ENCODE measurements at places on chromosomes 2 and 18.
A peak's percentile ranks its signal among the peaks of the same experiment; 100 is the strongest.

- DNase-seq: no peak
Observed at GRCh38 chr2:37575780-37576179, 95.7 kb downstream of the CDC42EP3 start.

- DNase-seq: no peak
Observed at GRCh38 chr2:101400506-101401325, 13.4 kb upstream of the CREG2 start.

DNA sequence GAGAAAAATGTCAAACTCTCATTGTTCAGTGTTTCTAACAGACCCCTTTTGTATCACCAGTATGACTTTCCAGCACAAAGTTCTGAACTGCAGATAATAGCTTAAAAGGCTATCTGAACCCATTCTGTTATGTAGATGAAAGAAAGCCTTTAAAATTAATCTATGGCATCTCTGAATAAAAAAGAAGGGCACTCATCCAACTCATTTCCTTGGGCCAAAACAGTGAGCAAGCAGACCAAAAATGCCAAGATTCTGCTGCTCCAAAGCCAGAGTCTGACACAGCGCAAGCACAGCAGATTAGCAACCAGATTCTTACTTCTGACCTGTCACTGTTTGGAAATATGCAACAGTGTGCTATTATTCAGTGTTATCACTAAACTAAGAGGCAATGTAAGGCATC, 22.6 kb upstream of the ITGA6 start:
- no peak for DNase-seq

DNA sequence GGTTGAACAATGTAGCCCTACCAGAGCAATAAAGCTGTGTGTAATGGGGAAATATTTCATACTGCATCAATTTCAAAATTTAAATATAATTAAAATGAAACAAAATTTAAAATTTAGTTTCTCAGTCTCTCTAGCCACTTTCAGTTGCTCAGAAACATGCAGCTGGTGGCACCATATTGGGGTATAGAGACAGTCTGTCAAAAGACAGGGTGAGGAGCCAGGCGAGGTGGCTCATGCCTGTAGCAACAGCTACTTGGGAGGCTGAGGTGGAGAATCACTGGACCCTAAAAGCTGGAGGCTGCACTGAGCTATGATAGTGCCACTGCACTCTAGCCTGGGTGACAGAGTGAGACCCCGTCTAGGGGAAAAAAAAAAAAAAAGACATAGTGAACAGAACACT, 20.1 kb downstream of the ANXA4 start:
- no peak for DNase-seq

- DNase-seq: no peak
Observed at GRCh38 chr2:211494536-211494935, 938.1 kb downstream of the CPS1 start.

- no peak for DNase-seq
Observed at GRCh38 chr18:39839782-39840181, 2115.3 kb upstream of the PIK3C3 start.

- DNase-seq: peak; percentile 79
Observed at GRCh38 chr18:54119524-54120019, 104.9 kb downstream of the MBD2 start.
